IPS-NIHi11 (cell line): ENCODE measurements at places on chromosomes 3 and 15.

- peak; percentile 39 for DNase-seq
Observed at GRCh38 chr3:192273697-192274010, 453.7 kb downstream of the FGF12 start.

DNA sequence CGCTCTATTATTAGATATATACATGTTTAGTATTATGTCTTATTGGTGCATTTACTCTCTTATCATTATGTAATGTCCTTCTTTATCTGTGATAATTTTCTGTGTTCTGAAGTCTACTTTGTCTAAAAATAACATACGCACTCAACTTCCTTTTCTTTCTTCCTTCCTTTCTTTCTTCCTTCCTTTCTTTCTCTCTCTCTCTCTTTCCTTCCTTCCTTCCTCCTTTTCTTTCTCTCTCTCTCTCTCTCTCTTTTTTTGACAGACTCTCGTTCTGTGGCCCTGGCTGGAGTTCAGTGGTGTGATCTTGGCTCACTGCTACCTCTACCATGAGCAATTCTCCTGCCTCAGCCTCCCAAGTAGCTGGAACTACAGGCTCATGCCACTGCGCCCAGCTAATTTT, 15.2 kb downstream of the ADIPOQ start:
- no peak for DNase-seq

- DNase-seq = no peak
Observed at GRCh38 chr15:42679285-42680141, 57.4 kb downstream of the CDAN1 start.

DNA sequence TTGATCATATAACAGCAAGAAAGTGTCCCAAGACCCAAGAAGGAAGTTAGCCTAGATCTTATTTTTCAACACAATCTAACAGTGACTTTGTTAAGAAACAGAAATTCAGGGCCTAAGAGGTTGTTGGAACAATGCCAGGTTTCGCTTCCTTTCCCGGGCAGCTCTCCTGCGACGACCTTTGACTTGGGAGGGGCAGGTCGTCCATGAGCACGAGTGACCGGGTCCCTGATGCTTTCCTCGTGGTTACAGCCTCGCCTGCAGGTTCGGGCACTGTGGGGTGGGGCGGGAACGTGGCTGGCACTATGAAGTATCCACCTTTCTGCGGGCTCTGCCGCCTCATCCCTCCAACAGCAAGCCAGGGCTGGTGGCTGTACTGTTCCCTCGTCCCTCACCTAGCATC, 90.1 kb upstream of the RGMA start:
- DNase-seq = no peak

GRCh38 chr3:116591236-116591635, 118.3 kb upstream of the TUSC7 start:
- no peak for DNase-seq

- DNase-seq = no peak
Observed at GRCh38 chr3:193841581-193841980, 248.6 kb downstream of the OPA1 start.

- DNase-seq = peak; percentile 66
Observed at GRCh38 chr15:23877502-23878412, 190.7 kb upstream of the NDN start.

DNA sequence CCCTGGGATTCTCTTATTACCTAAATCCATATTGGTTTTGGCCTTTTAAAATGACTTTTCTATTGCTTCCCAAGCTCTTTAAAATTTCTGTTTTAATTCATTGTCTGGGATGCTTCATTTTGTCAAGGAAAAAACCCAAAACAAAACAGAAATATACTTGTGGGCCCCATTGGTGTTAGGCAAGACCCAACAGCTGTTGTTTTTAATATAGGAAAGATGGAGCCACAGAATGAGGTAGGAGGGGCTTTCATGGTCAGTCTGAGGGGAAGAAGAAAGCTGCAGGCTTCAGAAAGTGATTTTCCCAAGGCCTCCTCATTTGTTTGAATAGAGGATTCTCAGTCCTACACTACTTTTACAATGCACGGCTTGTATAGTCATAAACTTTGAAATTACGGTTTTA, 180.5 kb downstream of the MCTP2 start:
- no peak for DNase-seq

DNA sequence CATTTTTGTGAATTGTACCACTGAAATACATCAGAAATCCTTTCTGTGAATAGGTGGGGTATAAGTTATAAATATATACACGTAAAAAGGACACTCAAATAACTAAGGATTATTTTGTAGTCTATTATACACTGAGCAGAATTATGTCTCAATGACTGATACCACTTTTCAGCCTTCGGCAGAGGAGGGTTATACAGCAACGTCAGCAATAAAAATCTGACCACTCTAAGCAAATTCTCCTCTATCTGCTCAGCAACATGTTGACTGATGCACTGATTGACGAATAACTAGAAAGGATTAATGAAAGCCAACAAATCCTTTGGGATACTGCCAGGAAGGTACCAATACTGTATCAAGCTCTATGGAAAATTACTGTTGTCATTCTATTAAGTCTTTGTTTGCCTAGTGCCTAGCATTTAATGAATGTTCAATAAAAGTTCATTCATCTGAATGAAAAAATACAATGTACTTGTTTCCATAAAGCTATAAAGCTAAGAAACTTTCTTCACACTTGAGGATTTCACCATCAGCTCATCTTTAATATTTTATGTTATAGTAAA, 5.2 kb downstream of the ARPP19 start:
- DNase-seq = no peak

DNA sequence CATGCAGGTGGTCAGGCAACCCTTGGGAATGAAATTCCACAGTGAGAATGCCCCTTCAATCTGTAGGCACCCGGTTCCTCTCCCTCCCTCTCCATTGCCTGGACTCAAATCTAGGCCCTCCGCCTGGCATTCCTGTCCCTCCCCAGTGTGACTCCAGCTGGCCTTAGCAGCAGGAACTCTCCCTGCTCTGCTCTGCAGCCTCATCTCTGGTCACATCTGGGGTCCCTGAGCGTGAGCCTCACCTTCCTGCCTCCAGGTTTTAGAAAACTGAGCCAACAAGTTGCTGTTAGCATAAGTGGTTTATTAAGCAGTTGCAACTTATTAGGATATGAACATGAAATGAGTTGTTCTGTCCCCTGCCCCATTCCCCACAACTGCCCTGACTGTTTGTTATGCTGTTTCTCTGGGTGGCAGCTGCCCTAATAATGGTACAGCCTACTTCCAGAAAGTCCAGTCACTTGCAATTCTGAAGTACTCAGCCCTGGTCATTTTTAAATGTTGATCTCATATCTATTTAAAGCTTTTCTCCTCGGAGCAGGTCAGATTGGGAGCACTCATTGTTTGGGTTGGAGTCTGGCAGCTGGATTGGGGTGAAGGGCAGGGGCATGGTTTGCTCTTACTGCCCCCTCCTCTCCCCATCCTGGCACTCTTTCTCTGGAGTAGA, 63.0 kb upstream of the ANKRD34C start:
- no peak for DNase-seq

GRCh38 chr3:112074616-112075497, 11.3 kb upstream of the C3orf52 start:
- peak; percentile 31 for DNase-seq

DNA sequence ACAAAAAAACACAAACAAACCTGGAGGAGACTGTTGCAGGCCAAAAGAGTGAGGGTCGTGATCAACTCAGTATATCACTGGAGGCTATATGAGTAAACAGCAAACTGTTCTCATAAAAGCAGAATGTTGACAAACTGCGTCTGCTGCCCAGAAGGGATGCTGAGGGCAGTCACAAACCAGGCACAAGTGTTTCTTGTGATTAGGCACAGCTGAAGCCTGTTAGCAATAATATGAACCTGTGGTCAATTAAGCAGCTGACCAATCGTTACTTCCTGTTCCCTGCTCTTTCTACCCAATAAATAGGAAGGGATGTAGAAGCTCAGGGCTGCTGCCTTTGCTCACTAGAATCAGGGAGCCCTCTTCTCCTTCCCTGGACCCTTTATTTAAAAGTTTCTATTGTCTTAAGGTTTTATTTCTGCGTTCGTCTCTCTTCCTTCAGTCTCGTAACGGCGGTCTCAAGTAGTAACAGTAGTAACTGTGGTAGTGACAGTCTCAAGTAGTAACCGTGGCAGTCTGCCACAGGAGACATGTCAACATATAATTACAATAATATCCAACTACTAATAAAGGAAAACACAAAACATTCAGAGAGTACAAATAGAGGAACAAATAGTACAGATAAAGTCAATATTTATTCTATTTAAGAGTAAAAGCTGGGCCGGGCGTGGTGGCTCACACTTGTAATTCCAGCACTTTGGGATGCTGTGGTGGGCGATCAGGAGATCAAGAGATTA, 698.4 kb upstream of the CCDC54 start:
- DNase-seq = no peak

DNA sequence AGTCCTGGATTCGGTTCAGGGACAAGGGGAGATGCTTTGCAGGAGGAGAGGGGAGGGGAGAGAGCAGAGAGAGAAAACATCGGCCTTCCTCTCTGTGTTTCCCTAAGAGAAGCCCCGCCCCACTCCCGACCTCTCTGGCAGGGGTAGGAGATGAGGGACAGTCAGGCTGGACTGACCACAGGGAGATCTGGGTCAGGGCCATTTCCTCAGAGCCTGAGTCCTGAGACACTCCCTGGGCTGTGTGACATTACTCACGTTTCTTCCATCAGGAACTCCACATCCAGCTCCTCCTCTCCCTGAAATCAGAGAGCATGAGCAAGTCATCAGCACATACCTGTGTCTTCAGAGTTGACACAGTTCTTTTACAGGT, 9.1 kb downstream of the PLA2G4D start:
- no peak for DNase-seq

GRCh38 chr3:43214616-43215015, 71.7 kb upstream of the SNRK start:
- no peak for DNase-seq

DNA sequence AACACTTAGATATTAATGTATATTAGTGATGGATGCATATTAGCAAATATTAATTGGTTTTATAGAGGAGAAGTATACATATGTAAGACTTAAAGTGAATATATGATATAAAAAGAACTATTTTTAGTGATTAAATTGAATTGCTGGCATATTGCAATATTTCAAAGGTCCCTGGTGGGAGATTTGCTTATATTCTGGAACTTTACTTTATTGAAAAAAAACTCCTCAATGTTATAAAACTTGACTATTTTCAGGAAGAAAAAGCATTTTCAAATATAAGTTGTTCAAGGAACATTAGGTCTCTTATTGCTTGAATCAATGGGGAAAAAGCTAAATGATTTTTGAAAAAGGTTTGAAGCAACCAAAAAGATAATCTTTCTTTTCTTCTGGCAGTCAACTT, 21.4 kb upstream of the OTOL1 start:
- DNase-seq = no peak
